ENCODE measurements at places on chromosomes 5 and 9.
A peak's percentile ranks its signal among the peaks of the same experiment; 100 is the strongest.

GRCh38 chr9:136753371-136754058, 4.5 kb downstream of the LCN8 start:
- no peak for DNase-seq

GRCh38 chr5:125130591-125130990, 384.2 kb upstream of the ZNF608 start:
- DNase-seq: no peak

DNA sequence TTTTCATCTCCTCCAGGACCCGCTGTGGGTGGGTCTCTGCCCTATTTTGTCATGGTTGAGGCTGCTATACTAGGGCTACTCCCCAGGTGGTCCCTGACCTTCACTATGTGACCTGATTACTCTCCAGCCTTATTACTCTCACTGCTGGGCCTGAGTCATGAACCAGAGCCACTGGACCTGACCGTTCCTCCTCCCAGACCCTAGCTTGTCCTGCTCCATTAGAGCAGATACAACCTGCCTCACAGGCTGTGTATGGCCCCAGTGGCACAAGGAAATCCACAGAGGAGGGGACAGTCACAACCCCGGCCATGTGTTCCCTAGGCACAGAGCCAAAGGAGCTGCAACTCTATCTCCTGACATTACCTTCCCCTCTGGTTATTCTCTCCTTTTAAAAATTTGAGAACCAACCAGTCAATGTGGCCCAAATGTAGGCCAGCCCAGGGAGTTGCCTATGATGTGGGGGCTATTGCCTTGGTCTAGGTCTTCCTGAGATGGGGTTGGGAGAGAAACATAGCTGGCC, 96.0 kb upstream of the FSTL4 start:
- DNase-seq: no peak

- DNase-seq: no peak
These were observed 73.7 kb downstream of the SLC1A3 start for GRCh38 chr5:36680066-36680465.

GRCh38 chr5:143920772-143921171, 108.8 kb downstream of the HMHB1 start:
- no peak for DNase-seq

GRCh38 chr5:150662731-150663516, 1.9 kb downstream of the MYOZ3 start:
- no peak for DNase-seq

- peak; percentile 23 for DNase-seq
These were observed 56.2 kb upstream of the ZSWIM6 start for GRCh38 chr5:61275841-61276240.

DNA sequence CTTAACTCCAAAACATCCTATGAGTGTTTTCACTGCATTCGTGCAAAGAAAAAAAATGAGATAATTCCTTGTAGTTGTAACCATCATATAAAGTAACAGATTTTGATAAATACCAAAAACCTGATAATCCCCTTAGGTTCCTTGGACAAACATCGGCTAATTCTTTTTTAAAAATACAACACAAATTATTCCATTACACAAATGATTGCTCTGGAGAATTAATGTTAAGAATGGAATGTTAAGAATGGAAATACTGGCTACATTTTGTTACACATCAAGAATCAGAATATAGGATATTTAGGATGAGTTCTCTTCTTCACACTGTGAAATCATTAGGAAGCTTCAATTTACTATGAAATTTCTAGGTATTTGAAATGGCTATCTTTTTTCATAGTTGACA, 139.4 kb downstream of the LPAR1 start:
- DNase-seq: no peak

DNA sequence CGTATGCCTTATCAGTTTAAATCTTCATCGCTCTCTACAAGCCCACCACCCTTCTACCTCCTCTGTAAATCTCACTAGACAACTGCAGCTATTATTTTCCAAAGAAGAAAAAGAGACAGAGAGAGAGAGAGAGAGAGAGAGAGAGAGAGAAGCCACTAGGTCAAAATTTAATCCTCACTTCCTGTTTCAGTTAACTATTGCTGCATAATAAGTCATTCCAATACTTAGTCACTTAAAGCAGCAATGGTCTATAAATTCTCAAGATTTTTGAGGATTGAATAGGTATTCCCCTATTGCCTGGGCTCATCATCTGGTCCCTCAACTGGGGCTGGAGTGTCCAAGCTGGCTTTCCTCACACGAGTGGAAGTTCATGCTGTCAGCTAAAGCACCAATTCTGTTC, 68.8 kb downstream of the ITGA1 start:
- DNase-seq: no peak

- DNase-seq: no peak
These were observed 29.2 kb upstream of the IL13 start for GRCh38 chr5:132628814-132629213.

DNA sequence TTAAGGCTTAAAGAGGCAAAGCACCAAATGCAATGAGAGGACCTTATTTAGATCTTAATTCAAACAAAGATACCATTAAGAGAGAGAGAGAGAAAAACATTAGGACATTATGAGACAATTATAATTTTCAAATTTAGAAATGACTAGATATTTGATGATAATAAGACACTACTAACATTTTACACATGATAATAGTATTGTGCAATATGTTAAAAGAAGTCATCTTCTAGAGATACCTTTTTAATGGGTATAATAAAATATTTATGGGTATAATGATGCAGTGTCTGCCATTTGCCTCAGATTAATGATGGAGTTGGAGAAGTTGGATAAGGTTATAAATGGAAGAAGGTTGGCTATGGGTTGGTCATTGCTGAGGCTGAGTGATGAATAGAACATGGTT, 21.2 kb downstream of the SPAAR start:
- no peak for DNase-seq

DNA sequence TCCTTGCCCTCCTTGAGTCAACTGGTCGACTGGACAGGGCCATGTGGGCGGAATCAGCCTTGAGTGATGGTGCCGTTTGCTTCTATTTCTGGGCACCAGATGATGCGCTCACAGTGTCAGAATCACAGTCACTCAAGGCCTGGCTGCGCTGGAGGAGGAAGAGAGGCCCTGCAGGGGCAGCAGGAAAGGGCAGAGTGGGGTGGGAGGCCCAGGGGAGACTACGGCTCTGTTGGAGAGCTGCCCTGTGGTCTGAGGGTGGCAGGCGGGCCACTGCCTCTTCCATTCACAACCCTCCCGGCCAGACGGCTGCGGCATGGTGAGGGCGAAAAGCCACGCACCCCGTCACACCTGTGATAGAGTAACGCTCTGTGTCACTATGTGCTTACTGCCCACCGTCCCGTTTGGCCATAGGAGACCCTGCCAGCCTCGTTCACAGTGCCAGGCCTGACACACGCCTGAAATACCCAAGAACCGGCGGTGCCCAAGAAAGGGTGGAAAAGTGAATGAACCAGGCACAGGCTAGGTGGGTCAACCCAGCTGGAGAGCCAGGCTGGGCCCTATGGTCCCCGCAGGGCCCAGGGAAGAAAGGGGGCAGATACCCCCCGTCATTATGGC, 9.9 kb downstream of the PLPP7 start:
- DNase-seq: no peak

DNA sequence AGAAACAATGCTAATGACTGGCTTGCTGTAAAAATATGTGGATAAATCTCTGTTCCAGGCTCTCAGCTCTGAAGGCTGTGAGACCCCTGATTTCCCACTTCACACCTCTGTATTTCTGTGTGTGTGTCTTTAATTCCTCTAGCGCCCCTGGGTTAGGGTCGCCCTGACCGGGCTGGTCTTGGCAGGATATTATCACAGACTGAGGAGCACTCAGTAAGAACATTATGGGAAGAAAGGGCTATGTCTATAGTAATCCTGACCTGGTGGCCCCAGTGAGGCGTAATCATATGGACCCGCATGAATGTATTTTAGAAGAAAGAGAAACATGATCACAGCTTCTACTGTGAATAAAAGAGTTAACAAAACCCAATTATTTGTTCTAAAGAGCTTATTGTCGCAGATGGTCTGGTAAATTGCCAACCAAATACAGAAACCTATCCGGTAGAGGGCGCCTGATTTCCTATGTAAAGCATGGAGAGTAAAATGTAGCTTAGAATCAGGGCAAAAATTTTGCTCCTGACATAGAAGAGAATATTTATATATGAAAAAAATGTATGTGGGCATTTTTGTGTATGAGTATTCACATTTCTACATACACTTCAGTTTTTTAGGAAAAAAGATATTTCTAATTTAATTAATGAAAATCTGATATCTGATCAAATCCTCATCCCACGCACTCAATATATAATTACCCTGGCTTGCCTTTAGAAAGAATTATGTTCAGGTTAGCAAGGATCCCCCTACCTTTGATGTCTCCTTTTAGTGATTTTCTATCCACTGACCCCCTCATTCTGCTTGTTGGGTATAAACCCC, 5.8 kb upstream of the IFNA1 start:
- DNase-seq: peak; percentile 54

GRCh38 chr5:172188033-172188892, at the start of gene STK10:
Gene STK10 (minus strand): TSS chr5:172188224. CDS start chr5:172188042, 182 bp downstream.
- peak; percentile 92 for DNase-seq

- no peak for DNase-seq
These were observed 44.7 kb upstream of the VCAN start for GRCh38 chr5:83426855-83427254.

DNA sequence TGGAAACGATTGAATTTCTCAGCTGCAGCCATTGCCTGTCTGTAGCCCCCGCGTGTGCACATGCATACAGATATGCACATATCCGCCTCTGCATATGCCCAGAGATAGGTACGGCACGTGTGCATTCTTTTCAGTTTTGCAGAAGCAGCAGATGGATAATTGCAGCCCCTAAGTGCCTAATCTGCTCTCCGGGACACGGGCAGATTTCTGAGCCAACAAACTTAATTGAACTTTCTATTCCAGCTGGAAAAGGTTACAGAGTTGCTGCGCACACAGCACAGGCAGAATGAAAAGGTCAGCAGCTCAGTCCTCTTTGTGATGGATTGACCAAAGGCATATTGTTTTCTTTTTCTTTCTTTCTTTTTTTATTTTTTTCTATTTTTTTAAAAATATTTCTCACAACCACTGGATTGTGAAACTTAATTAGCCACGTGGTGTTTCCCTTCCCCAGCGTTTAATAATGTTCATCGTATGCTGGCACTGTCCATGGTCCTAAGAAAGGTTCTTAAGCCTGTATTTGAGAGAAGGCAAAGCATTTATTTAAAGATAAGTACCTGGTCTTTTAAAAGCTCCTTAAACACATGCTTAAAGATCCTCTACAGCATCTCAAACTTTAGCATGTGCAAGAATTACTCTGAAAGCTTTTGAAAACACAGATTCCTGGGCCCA, 270.2 kb upstream of the BRINP1 start:
- no peak for DNase-seq

DNA sequence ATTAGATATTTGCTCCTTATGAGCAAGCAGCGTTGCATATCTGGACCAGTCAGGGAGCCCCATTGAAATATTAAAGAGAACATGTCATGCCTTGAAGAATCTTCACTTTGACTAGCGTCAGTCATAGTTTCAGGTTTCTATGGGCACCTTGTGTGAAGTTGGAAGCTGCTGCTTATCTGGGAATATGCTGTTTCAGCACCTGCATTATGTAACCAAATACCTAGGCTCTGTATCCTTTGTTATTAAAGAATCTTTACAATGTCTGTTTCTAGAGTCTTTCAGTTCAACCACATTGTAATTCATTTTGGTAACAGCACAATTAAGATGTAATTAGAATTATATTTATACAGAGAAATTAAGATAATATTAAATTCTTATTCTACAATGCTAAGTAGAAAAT, 818.8 kb upstream of the TYRP1 start:
- no peak for DNase-seq

- DNase-seq: no peak
These were observed 138.8 kb downstream of the ADAMTS16 start for GRCh38 chr5:5278815-5279381.

DNA sequence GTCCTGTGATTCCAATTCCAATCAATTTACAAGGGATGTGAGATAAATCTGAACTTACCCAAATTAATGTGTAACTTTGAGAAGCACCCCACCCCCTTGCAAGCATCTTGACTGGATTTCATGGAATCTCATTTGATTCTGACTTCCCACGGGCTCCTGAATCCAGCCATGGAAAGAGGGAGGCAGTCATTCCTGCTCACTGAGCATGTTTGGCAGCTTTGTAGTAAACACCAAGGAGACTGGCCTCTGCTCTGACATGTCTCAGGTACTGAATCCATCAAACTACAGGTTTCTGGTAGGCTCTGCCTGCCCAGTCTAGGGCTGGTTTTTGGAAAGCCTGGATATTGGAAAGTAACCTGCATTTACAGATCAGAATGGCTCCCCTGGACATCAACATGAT, 357.6 kb downstream of the ARHGEF28 start:
- DNase-seq: no peak

- DNase-seq: no peak
These were observed 7.2 kb upstream of the RNU6ATAC start for GRCh38 chr9:134171316-134172197.

GRCh38 chr5:30446456-30446855, 747.0 kb upstream of the CDH6 start:
- DNase-seq: no peak

Data from CD4-positive, alpha-beta T cell treated with Interleukin-12 subunit alpha and Interleukin-12 subunit beta, for 1 hour (primary cell).